Kidney (tissue), 22 donors: ENCODE measurements at places on chromosomes 6 and 20.
A peak's percentile ranks its signal among the peaks of the same experiment; 100 is the strongest.

- no peaks in the 10 kb centered on the region for H3K4me1 ChIP-seq
- H3K27me3 ChIP-seq: no peaks in the 10 kb centered on the region
- H3K36me3 ChIP-seq: no peaks in the 10 kb centered on the region
- peak; percentile 1 for DNase-seq
These were observed 1324.4 kb upstream of the EYS start for GRCh38 chr6:67031451-67031850.

- H3K36me3 ChIP-seq: no peaks in the 10 kb centered on the region
- H3K27me3 ChIP-seq: no peaks in the 10 kb centered on the region
- H3K4me3 ChIP-seq: no peak overlapping the region
- no peak for DNase-seq
- no peak overlapping the region for H3K27ac ChIP-seq
These were observed 92.5 kb downstream of the LRRC1 start for GRCh38 chr6:53887316-53887715.

DNA sequence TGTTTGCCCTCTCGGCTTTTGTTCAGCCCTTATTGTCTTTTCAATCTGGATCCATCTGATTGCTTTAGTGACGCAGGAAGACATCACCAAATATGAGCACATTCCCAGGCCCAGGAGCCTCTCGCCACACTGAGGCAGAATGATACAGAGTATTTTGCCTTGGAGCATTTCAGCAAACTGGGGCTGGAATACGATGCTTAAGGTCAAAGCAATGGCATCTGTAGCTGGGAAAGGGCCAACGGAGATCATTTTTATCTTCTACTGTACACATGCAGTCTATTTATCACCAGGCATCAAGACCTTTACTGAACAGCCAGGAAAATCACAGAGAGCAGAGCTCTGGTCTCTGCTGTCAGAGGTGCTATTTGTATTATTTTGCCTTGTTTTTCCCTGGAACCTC, 655.3 kb downstream of the RNF144B start:
- H3K27ac ChIP-seq: no peak overlapping the region
- H3K27me3 ChIP-seq: no peaks in the 10 kb centered on the region
- H3K4me3 ChIP-seq: no peak overlapping the region
- H3K36me3 ChIP-seq: no peaks in the 10 kb centered on the region
- no peak for DNase-seq

GRCh38 chr6:6926856-6927255, 180.9 kb upstream of the RREB1 start:
- H3K4me1 ChIP-seq: no peaks in the 10 kb centered on the region
- H3K27ac ChIP-seq: no peak overlapping the region
- no peaks in the 10 kb centered on the region for H3K36me3 ChIP-seq
- H3K4me3 ChIP-seq: no peak overlapping the region

GRCh38 chr6:161772176-161772575, 498.3 kb upstream of the AGPAT4 start:
- no peak overlapping the region for H3K4me3 ChIP-seq
- H3K4me1 ChIP-seq: no peaks in the 10 kb centered on the region
- no peaks in the 10 kb centered on the region for H3K36me3 ChIP-seq
- DNase-seq: no peak
- no peaks in the 10 kb centered on the region for H3K27me3 ChIP-seq

- no peaks in the 10 kb centered on the region for H3K4me1 ChIP-seq
- H3K4me3 ChIP-seq: no peak overlapping the region
- H3K27me3 ChIP-seq: no peaks in the 10 kb centered on the region
- DNase-seq: no peak
- H3K27ac ChIP-seq: no peak overlapping the region
- peaks cover 25% of the 10 kb centered on the region for H3K36me3 ChIP-seq
These were observed 37.2 kb downstream of the SCAND1 start for GRCh38 chr20:35917077-35917476.

- H3K27ac ChIP-seq: no peak overlapping the region
- no peaks in the 10 kb centered on the region for H3K27me3 ChIP-seq
- no peak overlapping the region for H3K4me3 ChIP-seq
- DNase-seq: no peak
- no peaks in the 10 kb centered on the region for H3K4me1 ChIP-seq
- H3K36me3 ChIP-seq: no peaks in the 10 kb centered on the region
These were observed 46.2 kb upstream of the SDHAF4 start for GRCh38 chr6:70520575-70520974.

- H3K27ac ChIP-seq: no peak overlapping the region
- no peaks in the 10 kb centered on the region for H3K27me3 ChIP-seq
- H3K36me3 ChIP-seq: no peaks in the 10 kb centered on the region
- no peak for DNase-seq
These were observed 9.4 kb upstream of the ARFGEF2 start for GRCh38 chr20:48912065-48912464.

GRCh38 chr6:127249621-127250020, 17.0 kb upstream of the RNF146 start:
- no peaks in the 10 kb centered on the region for H3K27me3 ChIP-seq
- no peak overlapping the region for H3K27ac ChIP-seq
- no peaks in the 10 kb centered on the region for H3K36me3 ChIP-seq
- H3K4me1 ChIP-seq: no peaks in the 10 kb centered on the region
- no peak overlapping the region for H3K4me3 ChIP-seq

GRCh38 chr6:168585441-168585840, 144.5 kb downstream of the SMOC2 start:
- DNase-seq: no peak
- no peak overlapping the region for H3K27ac ChIP-seq
- H3K27me3 ChIP-seq: no peaks in the 10 kb centered on the region
- H3K4me1 ChIP-seq: no peaks in the 10 kb centered on the region
- H3K36me3 ChIP-seq: no peaks in the 10 kb centered on the region

- no peak for DNase-seq
- H3K4me1 ChIP-seq: no peaks in the 10 kb centered on the region
- no peaks in the 10 kb centered on the region for H3K36me3 ChIP-seq
- H3K27ac ChIP-seq: no peak overlapping the region
These were observed 35.2 kb upstream of the SLC22A2 start for GRCh38 chr6:160293844-160294243.

- no peak overlapping the region for H3K27ac ChIP-seq
- H3K27me3 ChIP-seq: no peaks in the 10 kb centered on the region
- no peaks in the 10 kb centered on the region for H3K36me3 ChIP-seq
- no peaks in the 10 kb centered on the region for H3K4me1 ChIP-seq
These were observed 165.3 kb upstream of the PREP start for GRCh38 chr6:105568142-105568541.

DNA sequence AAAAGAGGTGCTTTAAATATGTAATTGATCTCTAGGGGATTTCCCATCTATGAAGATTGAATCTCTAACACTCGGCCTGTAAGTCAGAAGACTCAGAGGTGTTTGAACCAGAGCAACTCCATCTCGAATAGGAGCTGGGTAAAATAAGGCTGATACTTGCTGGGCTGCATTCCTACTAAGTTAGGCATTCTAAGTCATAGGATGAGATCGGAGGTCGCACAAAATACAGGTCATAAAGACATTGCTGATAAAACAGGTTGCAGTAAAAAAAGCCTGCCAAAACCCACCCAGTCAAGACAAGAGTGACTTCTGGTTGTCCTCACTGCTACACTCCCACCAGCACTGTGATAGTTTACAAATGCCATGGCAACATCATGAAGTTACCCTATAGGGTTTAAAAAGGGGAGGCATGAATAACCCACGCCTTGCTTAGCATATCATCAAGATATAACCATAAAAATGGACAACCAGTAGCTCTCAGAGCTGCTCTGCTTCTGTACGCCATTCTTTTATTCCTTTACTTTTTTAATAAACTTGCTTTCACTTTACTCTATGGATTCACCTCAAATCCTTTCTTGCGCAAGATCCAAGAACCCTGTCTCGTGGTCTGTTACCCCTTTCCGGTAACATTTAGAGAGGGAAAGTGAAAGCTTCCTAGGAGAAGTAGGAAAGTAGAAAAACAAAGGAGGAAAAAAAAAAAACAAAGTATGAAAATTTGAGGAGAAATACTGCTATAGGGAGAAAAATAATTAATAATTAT, 129.7 kb upstream of the PHACTR1 start:
- no peaks in the 10 kb centered on the region for H3K4me1 ChIP-seq
- DNase-seq: no peak
- H3K27me3 ChIP-seq: no peaks in the 10 kb centered on the region
- no peak overlapping the region for H3K4me3 ChIP-seq

DNA sequence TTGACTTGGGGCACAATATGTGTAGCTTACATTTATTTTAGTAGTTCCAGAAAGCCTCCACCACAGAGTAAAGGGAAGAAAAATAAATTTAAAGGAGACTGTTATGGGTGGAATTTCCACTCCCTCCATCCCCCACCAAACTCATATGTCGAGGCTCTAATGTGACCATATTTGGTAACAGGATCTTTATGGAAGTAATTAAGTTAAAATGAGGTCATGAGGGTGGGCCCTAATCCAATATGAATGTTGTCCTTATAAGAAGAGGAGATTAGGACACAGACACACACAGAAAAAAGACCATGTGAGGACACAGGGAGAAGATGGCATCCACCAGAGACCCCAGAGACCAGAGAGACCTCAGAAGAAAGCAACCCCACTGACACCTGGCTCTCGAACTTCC, 189.7 kb downstream of the EDN1 start:
- no peaks in the 10 kb centered on the region for H3K4me1 ChIP-seq
- H3K4me3 ChIP-seq: no peak overlapping the region
- no peaks in the 10 kb centered on the region for H3K27me3 ChIP-seq
- no peaks in the 10 kb centered on the region for H3K36me3 ChIP-seq
- DNase-seq: no peak

DNA sequence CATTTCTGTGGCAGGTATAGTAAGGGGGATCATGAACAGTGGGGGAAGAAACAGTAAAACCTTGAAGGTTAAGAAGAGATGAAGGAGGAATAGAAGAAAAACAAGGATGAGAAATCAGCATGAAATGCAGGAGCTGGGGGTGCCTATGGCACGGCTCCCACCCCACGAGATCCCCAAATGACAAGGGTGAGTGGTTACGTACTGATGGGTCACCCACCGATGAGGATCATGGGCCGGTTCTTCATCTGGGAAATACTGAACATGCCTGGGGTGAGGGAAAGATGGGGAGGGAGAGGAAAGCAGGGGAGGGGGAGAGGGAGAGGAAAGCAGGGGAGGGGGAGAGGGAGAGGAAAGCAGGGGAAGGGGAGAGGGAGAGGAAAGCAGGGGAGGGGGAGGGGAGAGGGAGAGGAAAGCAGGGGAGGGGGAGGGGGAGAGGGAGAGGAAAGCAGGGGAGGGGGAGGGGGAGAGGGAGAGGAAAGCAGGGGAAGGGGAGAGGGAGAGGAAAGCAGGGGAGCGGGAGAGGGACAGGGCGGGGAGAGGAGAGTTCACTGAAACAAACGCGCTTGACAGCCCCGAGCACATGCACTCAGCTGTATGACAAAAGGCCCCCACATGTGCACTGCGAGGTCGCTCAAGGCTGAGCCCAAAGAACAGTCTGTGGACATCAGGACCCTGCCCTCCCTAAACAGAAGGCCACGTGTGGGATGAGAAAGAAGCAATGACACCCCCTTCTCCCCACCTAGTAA, 25.3 kb downstream of the MOCS1 start:
- no peaks in the 10 kb centered on the region for H3K27me3 ChIP-seq
- H3K4me1 ChIP-seq: no peaks in the 10 kb centered on the region
- no peak overlapping the region for H3K27ac ChIP-seq

DNA sequence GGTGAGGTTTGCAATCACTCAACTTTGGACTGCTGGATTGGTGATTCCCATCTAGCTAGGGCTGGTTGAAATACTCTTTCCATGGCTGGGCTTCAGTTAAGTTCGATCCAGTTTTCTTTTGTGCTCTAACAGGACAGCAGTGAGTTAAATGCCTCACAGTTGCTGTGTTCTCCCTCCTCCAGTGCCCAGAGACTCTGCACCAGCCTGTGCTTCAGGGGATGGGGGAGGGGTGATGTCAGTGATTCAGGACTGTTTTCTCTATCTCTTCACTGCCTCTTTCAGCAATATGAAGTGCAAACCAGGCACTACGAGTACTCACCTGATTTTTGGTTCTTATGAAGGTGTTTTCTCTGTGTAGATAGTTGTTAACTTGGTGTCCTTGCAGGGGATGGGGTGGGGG, 88.2 kb upstream of the FAM83B start:
- no peak for DNase-seq
- no peak overlapping the region for H3K4me3 ChIP-seq
- H3K4me1 ChIP-seq: no peaks in the 10 kb centered on the region
- H3K27me3 ChIP-seq: no peaks in the 10 kb centered on the region
- H3K36me3 ChIP-seq: no peaks in the 10 kb centered on the region

DNA sequence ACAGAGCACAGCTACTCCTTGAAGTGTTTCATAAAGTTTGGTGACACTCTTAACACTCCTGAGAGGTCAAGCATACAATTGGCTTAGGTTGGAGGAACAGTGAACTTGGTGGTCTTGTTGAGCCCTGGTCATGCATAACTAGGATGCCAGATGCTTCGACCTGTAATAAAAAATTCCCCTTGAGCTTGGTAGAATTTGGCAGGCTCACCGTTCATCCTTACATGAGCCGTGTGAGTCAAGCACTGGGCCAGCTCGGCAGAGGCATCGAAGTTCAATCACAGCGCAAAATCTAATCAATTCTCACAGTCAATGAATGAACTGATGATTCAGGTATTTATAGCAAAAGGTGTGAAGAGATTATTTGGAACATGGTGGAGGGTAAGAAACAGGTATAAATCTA, 33.7 kb downstream of the CYP24A1 start:
- no peak overlapping the region for H3K4me3 ChIP-seq
- H3K4me1 ChIP-seq: no peaks in the 10 kb centered on the region
- H3K36me3 ChIP-seq: no peaks in the 10 kb centered on the region
- no peaks in the 10 kb centered on the region for H3K27me3 ChIP-seq
- no peak for DNase-seq

- H3K4me3 ChIP-seq: no peak overlapping the region
- H3K27me3 ChIP-seq: no peaks in the 10 kb centered on the region
- no peaks in the 10 kb centered on the region for H3K4me1 ChIP-seq
- DNase-seq: no peak
- H3K36me3 ChIP-seq: no peaks in the 10 kb centered on the region
- H3K27ac ChIP-seq: no peak overlapping the region
These were observed 73.4 kb upstream of the GTSF1L start for GRCh38 chr20:43800186-43800585.

- H3K36me3 ChIP-seq: no peaks in the 10 kb centered on the region
- no peaks in the 10 kb centered on the region for H3K4me1 ChIP-seq
- no peak overlapping the region for H3K4me3 ChIP-seq
- no peak for DNase-seq
- no peaks in the 10 kb centered on the region for H3K27me3 ChIP-seq
These were observed 112.2 kb downstream of the SYCP2 start for GRCh38 chr20:59821201-59821600.

- no peaks in the 10 kb centered on the region for H3K36me3 ChIP-seq
- H3K27ac ChIP-seq: no peak overlapping the region
- peaks cover 4% of the 10 kb centered on the region for H3K4me1 ChIP-seq
- no peak for DNase-seq
- H3K27me3 ChIP-seq: no peaks in the 10 kb centered on the region
These were observed 39.4 kb downstream of the TOX2 start for GRCh38 chr20:43953919-43954592.

GRCh38 chr20:20482453-20482852, 114.5 kb downstream of the INSM1 start:
- no peak for DNase-seq
- H3K4me1 ChIP-seq: no peaks in the 10 kb centered on the region
- H3K36me3 ChIP-seq: peaks cover 3% of the 10 kb centered on the region
- H3K27me3 ChIP-seq: no peaks in the 10 kb centered on the region

- no peak overlapping the region for H3K4me3 ChIP-seq
- H3K36me3 ChIP-seq: no peaks in the 10 kb centered on the region
- H3K27ac ChIP-seq: no peak overlapping the region
These were observed 83.6 kb upstream of the CCDC167 start for GRCh38 chr6:37583261-37583660.
